Stimulated activated CD4-positive, alpha-beta T cell treated with anti-CD3 and anti-CD28 coated beads, Interleukin-4, amount 100 ng/mL, for 48 hours (primary cell): ENCODE measurements at places on chromosomes 12 and 14.

DNA sequence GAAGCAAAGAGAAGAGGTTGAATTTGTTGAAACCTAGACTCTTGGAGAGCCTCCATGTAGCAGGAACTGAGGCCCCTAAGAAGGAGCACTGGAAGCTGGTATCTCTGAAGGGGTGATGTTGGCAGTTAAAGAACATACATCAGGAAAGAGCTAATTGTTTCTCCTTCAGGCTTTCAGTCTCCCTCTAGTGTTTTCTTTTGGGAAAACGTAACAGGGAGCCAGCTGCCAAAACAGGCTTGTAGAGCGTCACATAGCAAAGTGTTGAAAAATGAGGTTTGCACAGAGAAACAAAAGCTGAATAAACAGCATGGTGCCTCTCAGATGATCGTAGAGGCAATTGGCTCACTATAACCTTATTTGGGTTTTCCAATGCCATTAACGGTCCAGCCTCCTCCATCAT, 46.9 kb upstream of the CAND1 start:
- DNase-seq, result no peak

GRCh38 chr12:50106907-50107306, 3.1 kb downstream of the GPD1 start:
- DNase-seq, result no peak

DNA sequence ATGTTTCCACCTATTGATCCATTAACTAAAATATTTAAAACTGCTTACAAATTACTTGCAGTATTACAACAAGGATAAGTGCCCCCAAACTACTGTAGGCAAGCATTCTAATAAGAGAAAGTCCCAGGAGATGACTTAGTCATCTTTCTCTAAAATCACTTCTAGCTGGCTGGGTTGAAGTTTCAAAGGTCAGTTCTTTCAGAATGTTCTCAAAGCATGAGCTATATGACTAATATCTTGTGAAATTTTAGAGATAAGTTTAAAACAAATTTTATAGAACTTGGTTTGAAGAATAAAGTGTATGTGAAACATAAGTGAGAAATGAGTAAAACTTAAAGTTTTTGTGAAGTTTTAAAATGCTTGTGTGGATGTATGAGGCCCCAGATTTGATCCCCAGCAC, 24.3 kb upstream of the OR6J1 start:
- no peak for DNase-seq

DNA sequence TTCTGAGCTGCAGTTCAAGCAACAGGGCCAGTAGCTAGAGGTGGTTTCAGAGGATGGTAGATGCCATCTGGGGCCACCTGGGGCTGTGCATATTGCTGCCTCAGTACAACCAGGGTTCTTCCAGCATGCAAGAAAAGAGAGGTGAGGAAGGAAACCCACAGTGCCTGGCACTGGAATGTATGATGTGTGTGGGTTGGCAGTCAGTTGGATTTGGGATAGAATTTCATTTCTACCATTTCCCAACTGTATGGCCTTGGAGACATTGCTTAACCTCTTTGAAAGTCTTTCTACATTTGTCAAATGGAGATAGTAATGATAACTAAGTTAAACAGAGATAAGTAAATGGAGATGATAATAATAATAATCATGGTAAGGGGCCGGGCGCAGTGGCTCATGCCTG, 10.2 kb upstream of the LRRC10 start:
- no peak for DNase-seq

- DNase-seq, result no peak
Observed at GRCh38 chr12:80116735-80117134, 17.4 kb downstream of the OTOGL start.

GRCh38 chr14:73146111-73146510, 9.8 kb downstream of the PSEN1 start:
- no peak for DNase-seq

DNA sequence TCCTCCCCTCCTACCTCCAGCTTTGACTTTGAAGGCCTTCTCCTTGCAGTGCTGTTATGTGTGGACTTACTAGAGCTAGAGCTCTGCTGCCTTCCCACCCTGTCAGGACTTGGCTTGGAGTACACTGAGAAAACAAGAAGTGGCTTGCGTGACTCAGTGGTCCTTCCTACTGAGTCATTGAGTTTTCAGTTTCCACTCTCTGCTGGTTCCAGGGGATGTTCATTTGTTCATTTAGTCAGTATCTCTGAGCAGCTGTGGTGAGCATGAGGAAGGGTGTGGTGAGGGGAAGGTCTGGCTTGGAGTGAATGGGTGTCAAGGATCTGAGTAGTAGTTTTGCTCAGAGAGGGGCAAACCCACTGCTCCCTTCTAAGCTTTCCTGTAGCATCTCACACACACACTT, 17.2 kb upstream of the ELK3 start:
- DNase-seq, result peak; percentile 37

- DNase-seq, result no peak
Observed at GRCh38 chr14:96083667-96084320, 44.6 kb downstream of the C14orf132 start.

- no peak for DNase-seq
Observed at GRCh38 chr12:2616763-2617162, 178.0 kb upstream of the FKBP4 start.
